ENCODE measurements at places on chromosomes 6 and 20.
A peak's percentile ranks its signal among the peaks of the same experiment; 100 is the strongest.

- DNase-seq: no peak
Observed at GRCh38 chr6:124983383-124984083, 21.3 kb downstream of the RNF217 start.

DNA sequence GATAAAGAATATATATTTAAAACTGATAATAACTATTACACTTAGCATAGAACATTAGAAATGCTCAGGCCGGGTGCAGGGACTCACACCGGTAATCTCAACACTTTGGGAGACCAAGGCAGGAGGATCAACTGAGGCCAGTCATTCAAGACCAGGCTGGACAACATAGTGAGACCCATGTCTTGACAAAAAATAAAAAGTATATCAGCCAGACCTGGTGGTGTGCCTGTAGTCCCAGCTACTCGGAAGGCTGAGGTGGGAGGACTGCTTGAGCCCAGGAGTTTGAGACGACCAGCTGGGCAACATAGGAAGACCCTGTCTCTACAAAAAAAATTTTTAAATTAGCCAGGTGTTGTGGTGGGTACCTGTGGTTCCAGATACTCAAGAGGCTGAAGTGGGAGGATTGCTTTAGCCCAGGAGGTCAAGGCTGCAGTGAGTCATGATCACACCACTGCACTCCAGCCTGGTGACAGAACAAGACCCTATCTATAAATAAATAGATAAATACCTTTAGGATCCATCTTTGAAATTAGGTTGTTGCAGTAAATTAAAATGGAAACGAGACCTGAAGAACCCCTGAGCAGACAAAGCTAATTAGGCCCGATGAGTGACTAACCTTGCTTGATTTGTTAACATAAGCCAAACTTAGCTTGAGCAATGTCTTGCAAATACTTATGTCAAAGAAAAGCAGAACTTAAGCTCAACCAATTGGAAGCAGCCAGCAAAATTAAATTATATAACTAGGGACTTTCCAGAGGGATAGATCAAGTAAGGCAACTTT is 75.8 kb upstream of the E2F3 start:
- DNase-seq: no peak

GRCh38 chr6:120384671-120385070 is 949.6 kb downstream of the TBC1D32 start:
- DNase-seq: no peak

DNA sequence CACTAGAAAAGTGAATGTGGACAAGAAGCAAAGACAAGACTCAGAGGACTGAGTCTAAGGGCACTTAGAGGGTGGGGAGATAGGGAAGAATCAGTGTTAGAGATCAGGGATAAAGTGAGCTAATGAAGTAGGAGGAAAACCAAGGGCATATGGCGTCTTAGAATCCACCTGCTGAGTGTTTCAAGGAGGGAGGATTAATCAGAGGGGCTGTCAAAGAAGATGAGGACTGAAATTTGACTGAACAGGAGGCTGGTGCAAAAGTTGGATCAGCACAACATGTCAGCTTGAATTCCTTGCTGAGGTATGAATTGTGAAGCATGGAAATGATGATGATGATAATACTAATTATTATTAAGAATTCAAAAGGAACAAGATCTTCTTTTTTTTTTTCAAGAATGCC is 39.4 kb downstream of the PLCB4 start:
- no peak for DNase-seq

DNA sequence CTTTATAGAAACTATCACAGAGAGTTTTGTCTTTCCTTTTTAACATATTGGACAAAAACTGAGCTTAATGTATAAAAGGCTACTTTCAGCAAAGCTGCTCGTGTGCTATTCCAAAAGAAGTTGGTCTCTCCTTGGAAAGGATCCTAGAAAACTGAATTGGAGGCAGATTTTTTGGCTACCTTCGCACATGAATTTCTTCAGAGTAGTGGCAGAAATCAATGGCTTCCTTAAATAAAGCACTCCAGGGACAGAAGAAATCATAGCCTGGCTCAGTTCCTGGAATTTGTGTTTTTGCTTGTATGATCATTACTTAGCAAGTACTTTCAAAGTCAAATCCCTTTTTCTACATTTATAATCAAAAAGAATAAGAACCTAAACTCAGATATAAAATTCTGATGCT is 780.3 kb downstream of the PHF3 start:
- DNase-seq: no peak

GRCh38 chr20:33986560-33987216 is 7.0 kb upstream of the RALY start:
- DNase-seq: no peak

DNA sequence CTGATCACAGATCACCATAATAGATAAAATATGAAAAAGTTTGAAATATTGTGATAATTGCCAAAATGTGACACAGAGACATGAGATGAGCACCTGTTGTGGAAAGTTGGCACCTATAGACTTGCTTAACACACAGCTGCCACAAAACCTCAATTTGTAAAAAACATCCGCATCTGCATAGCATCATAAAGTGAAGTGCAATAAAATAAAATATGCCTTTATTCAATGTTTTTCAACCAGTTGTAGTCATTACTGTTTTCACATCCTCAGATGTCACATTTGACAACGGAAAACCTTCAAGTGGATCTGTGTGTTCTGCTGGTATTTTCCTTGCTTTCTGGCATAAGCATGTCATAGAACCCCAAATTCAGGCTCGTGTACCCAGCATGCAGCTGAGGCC is 50.2 kb upstream of the IFNGR1 start:
- no peak for DNase-seq

DNA sequence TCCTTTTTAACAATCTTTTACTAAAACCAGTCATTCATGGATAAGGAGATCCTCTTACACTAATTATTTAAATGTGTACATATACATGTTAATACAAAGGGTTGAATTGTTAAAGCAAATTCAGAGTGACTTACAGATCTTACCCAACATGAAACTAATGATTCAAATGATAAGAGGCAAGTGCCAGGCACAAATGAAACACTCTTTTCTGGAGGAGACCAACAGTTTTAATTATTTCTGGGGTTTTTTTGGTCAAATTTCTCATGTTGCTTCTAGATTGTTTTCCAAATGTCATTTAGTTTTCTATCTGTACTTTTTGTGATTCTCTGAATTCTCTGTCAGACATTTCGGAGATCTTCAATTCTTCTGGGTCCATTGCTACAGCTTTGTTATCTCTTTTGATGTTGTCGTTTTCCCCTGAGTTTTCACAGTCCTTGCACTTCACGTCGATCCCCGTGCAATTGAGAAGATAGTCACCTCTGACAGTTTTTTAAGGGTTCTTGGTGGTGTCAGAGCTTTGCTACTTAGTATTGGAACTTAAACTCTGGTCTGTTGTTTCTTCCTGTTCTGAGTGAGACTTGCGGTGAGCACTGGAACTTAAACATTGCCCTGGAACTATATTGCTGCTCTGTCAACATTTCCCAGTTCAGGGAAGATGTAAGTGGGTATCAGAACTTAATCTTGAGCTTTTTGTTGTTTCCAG is 23.2 kb downstream of the MAS1 start:
- DNase-seq: no peak

- DNase-seq: peak; percentile 64
Observed at GRCh38 chr20:10074513-10074912, 39.7 kb downstream of the ANKEF1 start.

GRCh38 chr20:33858666-33859065 is 47.5 kb downstream of the CHMP4B start:
- no peak for DNase-seq

DNA sequence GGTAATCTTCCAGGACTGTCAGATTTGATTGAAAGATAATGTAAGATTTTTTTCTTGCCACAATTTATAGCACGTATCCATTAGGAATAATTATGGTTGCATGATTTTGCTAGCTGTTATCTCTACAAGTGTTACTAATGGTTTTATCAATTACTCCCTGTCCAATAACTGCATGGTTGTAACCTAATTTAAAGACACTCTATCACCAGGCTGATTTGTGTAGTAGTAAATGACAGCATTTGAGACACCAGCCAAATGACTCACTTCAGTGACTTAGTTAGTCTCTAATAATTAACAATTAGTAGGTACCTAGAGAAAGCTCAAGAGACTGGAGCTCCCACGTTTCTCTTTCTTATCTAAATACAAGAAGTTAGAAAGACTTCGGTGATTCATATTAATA is 453.8 kb upstream of the POU3F2 start:
- no peak for DNase-seq

DNA sequence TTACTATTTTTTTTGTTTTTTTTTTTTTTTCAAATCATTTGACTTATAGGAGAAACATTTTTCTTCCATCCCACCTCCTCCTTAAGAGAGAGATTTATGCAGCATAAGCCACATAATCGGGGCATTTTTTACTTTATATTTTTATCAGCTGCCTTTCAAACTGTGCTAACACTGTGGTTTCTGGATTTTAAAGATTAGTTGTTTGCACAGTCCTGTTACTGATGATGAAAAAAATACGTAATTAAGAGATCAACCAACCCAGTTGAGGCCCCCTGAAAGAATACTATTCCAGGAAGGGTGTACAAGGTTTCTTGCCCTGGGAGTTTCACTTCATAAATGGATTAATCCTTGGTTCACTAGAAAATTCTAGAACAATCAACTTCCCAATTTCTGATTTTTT is 68.3 kb downstream of the MMS22L start:
- no peak for DNase-seq

DNA sequence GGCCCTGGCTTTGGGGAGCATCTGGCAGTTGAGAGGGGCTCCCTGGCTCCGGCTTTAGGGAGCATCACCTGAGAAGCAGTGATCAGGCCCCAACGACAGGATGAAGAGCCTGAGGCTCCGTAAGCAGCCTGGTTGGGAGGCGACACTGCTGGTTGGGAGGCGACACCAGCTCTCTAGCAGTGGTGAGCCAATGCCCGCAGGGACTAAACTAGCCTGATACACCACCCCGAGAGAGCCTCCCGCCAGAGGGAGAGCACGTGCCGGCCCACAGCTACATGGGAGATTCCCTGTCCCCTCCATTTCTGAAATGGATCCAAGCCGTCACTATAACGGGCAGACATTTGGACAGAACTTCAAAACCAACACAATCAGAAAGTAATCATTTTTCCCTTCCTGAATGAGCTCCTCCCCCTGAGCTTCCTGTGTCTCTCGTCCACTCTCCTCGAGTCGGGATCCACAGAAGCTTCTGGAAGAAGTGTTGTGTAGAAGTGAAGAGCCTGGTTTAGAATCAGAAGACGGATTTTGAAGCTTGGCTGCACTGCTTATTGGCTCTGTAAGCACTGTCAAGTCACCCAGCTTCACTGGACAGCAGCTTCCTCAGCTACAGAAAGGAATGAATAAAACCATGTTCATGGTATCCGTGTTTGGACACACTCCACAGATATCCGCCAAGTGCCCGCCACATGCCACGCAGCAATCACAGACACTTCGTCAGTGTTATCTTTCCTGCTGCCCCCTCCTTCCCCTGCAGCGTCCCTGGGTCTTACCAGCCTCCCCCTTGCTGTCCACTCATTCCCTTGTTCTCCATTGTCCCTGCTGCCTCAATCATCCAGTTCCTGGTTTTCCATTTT is 199.6 kb downstream of the TTLL2 start:
- no peak for DNase-seq

GRCh38 chr6:35168461-35168861 is 27.3 kb upstream of the TCP11 start:
- DNase-seq: no peak

DNA sequence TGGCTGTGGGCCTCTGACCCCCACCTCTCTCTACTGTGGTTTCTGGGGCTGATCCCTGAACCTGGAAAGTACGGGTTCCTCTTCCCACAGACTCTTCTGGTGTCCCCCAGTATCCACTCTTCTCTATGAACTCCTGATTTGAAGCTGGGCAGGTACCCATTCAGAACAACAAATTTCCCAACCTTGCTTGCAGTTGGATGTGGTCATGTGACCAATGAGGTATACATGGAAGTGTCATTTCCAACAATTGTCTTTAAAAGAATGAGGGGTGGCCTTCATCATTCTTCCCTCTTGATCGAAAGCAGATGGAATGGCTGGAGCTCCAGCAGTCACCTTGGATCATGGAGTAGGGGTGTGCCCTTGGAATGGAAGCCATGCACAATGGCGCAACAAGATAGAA is 128.0 kb upstream of the MLN start:
- no peak for DNase-seq

Measured in ACHN (cell line).